KBM-7 (cell line): ENCODE measurements at places on chromosomes 1 and 21.

- no peak for DNase-seq
These were observed 213.1 kb downstream of the RGS7 start for GRCh38 chr1:241143765-241144442.

GRCh38 chr1:229572286-229572685 lies 13.8 kb upstream of the ABCB10 start:
- DNase-seq = peak; percentile 44

- DNase-seq = no peak
These were observed 23.1 kb upstream of the C1orf198 start for GRCh38 chr1:230891413-230891812.

GRCh38 chr1:245684571-245684970 lies 529.8 kb downstream of the KIF26B start:
- no peak for DNase-seq

- no peak for DNase-seq
These were observed 42.9 kb downstream of the ERG start for GRCh38 chr21:38455403-38455802.

- DNase-seq = no peak
These were observed 48.7 kb downstream of the TNN start for GRCh38 chr1:175116210-175116798.

DNA sequence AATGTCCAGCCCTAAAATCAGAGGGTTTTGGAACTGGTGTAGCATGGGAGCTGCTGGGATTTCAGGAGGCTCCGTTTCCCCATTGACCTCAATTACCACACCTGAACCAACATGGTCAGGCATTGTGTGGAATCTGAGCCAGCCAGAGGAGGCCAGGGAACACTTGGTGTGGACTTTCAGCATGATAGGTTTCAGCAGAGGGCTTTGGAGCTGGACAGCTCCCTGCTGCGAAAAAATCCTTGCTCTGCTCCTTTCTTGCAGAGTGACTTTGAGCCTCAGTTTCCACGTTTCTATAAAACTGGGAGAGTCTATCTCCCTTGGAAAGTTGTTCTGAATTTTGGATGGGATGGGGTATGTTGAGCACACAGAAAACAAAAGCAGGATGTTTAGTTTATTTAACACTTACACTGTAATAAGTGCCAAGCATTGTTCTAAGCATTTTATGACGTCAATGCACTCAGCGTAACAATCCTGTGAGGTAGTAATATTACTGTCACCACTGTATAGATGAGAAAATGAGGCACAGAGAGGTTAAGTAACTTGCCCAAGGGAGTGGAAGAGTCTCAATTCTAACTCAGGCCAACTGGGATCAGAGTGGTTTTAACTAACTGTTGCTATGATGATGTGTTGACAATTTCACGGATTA lies 168.0 kb downstream of the GRIK3 start:
- no peak for DNase-seq

DNA sequence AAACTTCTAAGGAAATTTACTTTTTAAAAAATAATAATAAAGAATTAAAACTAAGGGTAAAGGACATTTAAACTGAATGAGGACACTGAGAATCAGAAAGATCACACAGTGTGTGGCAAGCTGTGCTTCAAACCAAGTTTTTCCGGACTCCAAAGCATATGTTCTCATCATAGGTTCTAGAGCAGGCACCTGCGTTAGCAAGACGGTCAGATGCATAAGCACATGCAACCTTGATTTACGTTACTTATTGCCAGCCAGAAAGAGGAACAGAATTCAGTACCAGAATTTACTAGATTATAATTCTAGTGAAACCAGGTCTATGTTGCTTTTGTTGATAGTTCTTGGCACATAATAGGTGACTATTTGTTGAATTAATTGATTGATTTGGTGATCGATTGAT lies 6.2 kb upstream of the LBR start:
- no peak for DNase-seq

GRCh38 chr1:29920316-29920715 lies 684.0 kb downstream of the PTPRU start:
- DNase-seq = no peak

DNA sequence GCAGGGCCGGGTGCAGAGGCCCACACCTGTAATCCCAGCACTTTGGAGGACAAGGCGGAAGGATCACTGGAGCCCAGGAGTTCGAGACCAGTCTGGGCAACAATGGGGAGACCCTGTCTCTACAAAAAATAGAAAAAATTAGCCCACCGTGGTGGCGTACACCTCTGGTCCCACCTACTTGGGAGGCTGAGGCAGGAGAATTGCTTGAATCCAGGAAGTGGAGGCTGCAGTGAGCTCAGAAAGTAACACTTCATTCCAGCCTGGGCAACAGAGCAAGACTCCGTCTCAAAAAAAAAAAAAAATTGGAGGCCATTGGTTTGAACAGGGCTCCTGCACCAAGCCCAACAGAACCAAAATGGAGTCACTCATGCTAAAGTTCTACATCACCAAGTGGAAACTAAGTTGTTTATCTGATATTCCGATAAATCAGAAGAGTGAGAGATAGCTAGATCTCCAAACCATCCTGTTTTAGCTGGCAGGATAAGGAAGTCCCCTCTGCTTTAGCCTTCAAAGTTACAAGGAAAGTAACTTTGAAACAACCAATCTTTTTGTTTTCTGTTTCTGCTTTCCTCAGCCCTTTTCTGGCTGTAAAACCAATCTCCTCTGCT lies 766 bp upstream of the LSM10 start:
- no peak for DNase-seq

DNA sequence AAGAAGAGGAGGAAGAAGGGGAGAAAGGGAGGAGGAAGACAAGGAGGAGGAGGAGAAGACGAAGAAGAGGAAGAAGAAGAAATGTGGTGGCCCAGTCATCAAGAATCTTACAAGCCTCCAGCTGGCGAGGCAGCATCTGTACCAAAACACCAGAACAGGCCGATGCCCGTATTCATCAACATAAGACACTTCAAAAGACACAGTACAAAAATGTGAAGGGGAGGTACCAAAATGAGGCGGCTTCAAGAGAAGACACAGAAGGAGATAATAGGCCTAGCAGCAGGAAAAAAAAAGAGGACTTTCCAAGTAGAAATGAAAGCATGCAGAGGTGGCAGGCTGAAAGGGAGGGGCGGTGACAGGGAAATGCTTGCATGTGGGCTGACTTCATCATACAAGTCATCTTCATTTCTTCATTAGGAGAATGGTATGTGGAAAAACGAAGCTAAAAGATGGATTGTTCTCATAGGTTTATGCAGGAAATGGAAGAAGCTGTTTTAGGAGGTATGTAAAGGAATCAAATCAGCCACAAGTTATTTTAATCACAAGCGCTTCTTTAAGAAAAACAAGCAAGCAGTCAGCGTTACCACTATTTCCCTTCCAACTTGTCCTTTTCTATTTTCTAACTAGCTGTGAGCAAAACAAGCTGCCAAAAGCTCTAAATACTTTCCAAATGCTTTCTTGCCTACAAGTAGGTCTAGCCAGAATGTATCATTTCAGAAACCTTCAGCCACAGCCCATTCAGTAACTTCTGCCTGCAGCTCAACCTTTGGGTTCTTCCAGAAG lies 192.3 kb downstream of the SLC45A1 start:
- DNase-seq = no peak

DNA sequence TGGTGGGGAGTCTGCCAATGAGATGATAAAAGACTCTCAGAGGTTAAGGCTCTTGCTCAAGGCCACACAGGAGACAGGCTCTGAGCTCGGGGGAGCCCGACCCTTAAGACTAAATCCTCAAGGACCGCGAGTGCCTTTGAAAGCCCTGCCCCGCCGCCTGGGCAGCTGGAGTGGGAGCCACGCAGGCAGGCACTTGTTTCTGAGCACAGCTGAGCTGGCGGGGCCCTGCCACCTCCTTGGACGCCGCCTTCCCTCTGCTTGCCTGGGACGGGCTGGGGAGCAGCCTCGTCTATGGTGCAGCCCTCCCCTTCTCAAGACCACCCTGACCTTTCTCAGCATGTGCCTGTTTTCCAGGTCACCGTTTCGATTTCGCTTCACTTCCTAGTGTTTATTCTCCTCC lies 169.3 kb downstream of the CAMTA1 start:
- DNase-seq = no peak

DNA sequence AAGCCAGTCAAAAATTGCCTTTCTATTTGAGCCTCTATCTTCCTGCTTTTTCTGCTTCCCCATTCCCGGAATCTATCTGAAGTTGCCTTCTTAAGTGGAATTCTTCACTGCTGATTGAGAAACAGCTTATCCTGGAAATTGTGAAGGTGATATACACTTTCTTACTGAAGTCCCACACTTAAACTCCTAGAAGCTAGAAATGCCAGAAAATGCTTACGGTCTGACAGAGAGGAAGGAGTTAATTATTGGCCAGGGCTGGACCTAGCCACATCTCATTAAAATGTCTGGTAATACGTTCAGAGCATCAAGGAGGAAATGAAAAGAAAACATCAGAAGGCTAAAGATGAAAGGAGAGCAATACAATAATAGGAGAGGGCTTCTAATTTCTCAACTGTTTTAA lies 292.5 kb upstream of the SNX7 start:
- no peak for DNase-seq

DNA sequence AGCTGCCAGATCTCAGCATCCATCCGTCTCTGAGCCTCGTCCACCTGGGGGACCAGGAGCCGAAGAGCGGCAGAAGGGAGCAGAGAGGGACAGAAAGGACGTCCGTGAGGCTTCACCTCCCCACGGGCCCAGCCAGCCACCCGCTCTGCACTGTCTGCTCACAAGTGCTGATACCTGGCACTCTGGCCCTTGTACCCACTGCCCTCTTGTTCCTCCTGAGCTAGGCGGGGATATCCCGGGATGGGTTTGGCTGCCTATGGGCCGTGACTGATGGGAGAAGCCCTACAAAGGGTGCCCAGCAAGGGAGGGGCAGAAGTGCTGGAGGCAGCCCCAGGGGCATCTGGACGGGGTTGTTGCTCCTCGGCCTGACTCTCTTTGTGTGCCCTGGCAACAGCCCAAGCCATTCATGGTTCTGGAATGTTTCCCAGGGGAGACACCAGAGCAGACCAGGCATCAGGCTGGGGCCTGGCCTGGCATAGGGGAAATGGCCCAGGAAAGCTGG lies 57.6 kb downstream of the LDLRAD2 start:
- no peak for DNase-seq

DNA sequence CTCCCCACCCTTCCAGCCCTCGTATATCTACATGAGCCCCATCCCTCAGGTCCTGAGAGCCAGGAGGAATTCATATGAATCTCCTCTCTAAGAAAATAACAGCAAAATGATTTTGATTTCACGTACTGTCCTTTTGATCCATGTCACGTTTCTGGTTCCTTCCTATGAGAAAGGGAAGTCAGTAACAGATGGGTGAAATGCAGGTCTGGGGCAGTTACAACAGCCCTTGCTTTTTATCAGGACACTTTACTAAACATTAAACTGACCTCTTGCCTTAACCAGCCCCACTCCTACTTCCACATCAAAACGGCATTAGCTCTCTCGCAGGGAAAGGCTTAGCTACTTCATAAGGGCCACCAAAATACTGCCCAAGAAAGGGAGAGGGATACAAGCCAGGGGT lies 59.0 kb downstream of the SPATA46 start:
- no peak for DNase-seq

- no peak for DNase-seq
These were observed 584 bp downstream of the TINAGL1 start for GRCh38 chr1:31576743-31577455.

GRCh38 chr1:201475915-201476669 lies 7.1 kb upstream of the PHLDA3 start:
- no peak for DNase-seq

- no peak for DNase-seq
These were observed 1028.6 kb upstream of the PRMT6 start for GRCh38 chr1:106027871-106028270.

DNA sequence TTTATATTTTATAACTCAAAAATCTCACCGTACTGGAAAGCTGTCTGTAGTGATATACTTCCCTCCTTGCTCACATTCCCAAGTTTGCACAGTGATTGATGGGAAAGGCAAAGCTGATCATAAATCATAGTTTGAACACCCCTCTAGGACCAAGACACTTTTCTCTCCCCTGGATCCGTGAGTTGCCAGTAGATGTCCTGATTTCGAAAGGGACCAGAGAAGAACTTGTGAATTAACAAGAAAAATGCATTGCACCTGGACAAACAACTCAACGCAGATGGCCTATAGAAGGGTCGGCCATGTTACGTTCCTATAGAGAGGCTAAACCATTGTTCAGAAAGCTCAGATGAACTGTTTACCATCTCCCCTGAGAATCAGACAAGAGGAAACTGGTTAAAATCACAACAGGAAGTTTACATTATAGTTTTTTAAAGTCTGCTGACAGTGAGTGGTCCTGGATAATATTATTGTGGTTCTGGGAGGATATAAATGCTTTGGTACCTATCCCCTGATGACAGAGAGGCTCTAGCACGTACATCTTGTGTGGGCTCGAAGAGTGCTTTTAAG lies 124.0 kb upstream of the SLC45A1 start:
- DNase-seq = no peak

GRCh38 chr21:20151741-20152140 lies 846.5 kb upstream of the NCAM2 start:
- DNase-seq = no peak

- no peak for DNase-seq
These were observed 222.7 kb downstream of the TM2D1 start for GRCh38 chr1:61501971-61502916.

DNA sequence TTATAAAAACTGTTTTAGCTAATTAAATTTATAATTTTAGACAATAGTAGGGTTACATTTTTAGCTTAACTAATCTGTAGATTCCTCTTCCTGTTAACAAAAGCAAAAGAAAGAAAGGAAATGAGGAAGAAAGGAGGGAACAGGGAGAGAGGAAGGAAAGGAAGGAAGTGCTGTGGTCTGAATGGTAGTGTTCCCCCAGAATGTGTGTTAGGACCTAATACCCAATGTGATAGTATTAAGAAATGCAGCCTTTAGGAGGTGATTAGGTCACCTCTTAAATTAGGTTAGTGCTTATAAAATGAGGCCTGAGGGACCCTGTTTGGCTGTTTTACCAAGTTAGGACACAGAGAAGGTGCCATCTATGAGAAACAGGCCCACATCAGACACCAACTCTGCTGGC lies 136.9 kb upstream of the SAMSN1 start:
- peak; percentile 38 for DNase-seq

- DNase-seq = peak; percentile 85
These were observed 71.8 kb downstream of the CD58 start for GRCh38 chr1:116498789-116499628.

GRCh38 chr1:167630568-167631385 lies 745 bp downstream of the RCSD1 start:
- DNase-seq = peak; percentile 48

GRCh38 chr1:30138891-30139290 lies 584.5 kb downstream of the MATN1 start:
- DNase-seq = no peak

GRCh38 chr1:212179394-212180076 lies 105.7 kb upstream of the PPP2R5A start:
- no peak for DNase-seq
